ENCODE measurements at places on chromosomes 3 and 15. TPM values are rescaled to one million over a fixed set of nuclear protein-coding genes. Genes with fewer than 3 reads are reported as not detected.
A peak's percentile ranks its signal among the peaks of the same experiment; 100 is the strongest.

BLM gene
- 11.2 TPM for total RNA-seq

TNIK gene
- total RNA-seq: 7.3 TPM

SLCO2A1 gene
- total RNA-seq: 25.5 TPM

CASR gene
- total RNA-seq: 0.02 TPM

GRCh38 chr3:111858642-111859041, 423 bp upstream of the PHLDB2 start:
- H3K27me3 ChIP-seq: no peaks in the 10 kb centered on the region
- peak overlapping the region; percentile 99 for H3K4me3 ChIP-seq
- H3K27ac ChIP-seq: peak overlapping the region; percentile 98
- H3K36me3 ChIP-seq: no peaks in the 10 kb centered on the region
- H3K4me1 ChIP-seq: peaks cover 48% of the 10 kb centered on the region

DNA sequence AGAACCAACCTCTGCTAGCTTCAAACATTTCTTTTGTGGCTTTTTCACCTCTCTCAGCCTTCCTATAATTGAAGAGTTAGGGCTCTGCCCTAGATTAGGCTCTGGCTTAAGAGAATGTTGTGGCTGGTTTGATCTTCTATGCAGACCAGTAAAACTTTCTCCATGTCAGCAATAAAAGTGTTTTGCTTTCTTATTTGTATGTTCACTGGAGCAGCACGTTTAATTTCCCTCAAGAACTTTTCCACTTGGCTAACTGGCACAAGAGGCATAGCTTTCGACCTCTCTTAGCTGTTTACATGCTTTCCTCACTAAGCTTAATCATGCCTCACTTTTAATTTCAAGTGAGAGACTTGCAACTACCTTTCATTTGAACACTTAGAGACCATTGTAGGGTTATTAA, 964.7 kb downstream of the ROBO2 start:
- peaks cover 3% of the 10 kb centered on the region for H3K4me1 ChIP-seq
- peaks cover 2% of the 10 kb centered on the region for H3K36me3 ChIP-seq
- no peak overlapping the region for H3K27ac ChIP-seq
- H3K4me3 ChIP-seq: no peak overlapping the region
- no peaks in the 10 kb centered on the region for H3K27me3 ChIP-seq

DNA sequence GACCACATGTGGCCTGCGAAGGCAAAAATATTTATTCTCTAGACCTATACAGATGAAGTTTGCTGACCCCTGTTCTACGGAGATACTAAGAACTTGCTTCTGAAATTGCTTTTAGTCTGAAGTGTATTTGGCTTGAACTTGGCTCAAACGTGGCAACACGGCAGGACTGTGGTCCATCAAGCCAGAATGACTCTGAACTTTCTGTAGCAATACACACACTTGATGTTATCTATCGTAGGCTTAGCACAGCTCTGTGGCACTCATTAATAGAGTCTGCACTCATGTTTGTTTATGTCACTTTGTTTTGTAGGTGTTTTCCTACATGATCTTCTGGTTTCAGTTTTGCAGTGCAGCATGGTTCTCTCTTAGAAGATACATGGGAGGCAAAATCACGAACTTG, 298.1 kb downstream of the ADAMTS17 start:
- no peak for DNase-seq
- peak overlapping the region; percentile 87 for H3K27ac ChIP-seq
- H3K27me3 ChIP-seq: no peaks in the 10 kb centered on the region
- H3K4me1 ChIP-seq: peaks cover 25% of the 10 kb centered on the region
- H3K36me3 ChIP-seq: peaks cover 37% of the 10 kb centered on the region
- no peak overlapping the region for H3K4me3 ChIP-seq

GRCh38 chr15:96947296-96948229, 617.1 kb downstream of the NR2F2 start:
- no peak overlapping the region for H3K27ac ChIP-seq
- peak overlapping the region; percentile 70 for H3K4me3 ChIP-seq
- peaks cover 63% of the 10 kb centered on the region for H3K27me3 ChIP-seq
- no peak for DNase-seq

DNA sequence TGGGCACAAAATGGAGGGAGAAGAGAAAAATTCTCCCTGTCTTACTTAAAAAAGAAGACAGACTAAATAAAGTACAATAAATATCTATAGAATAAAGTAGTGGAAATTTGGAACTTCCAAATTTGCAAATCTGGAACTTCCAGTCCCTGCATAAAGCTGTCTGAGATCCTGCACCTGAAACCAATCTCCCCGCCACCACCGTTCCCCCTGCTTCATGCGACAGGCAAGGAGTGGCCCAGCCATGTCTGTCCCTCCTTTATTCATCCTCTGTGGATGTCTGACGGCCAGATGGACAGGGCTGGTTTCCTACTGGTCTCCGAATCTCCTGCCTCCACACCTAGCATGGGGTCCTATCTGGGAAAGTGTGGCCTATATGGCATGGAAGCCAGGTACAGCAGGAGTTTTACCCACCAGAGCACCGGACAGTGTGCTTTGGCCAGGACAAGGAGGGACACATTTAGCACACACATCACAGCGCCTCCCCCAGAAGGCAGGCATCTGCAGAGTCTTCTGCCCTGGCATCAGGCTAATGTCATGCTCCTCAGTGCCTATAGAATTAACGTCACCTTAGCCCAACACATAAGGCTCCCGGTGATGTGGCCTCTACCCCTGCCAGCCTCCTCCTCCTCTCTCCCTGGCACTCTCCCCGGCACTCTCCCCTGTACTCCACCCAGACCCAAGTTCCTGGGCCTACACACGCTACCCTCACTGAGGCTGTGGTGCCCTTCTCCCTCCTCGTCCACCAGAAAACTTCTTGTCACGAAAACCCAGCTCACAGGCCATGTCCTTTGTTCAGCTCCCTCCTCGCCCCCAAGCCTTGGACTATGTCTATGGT, 170.8 kb downstream of the XXYLT1 start:
- peaks cover 3% of the 10 kb centered on the region for H3K36me3 ChIP-seq
- H3K27me3 ChIP-seq: no peaks in the 10 kb centered on the region
- peak overlapping the region; percentile 9 for H3K27ac ChIP-seq
- no peak overlapping the region for H3K4me3 ChIP-seq
- peaks cover 24% of the 10 kb centered on the region for H3K4me1 ChIP-seq

DNA sequence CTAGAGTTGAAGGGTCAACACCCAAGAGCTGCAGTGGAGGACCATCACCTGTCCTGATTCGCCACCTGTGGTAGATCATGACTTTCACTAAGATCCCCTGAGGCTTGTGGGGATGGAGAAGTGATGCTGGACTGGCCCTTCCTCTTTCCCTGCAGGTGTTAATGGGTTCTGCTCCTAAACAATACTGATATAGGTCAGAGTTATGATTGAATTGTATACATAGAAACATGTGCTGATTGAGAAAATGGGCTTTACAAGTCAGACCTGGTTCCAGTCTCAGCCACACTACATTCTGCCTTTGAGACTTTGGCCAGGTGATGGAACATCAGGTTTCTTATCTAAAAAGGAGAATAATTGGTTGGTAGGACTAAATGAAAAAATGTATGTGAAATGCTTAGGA, 418.9 kb upstream of the TPRG1 start:
- no peaks in the 10 kb centered on the region for H3K4me1 ChIP-seq
- peaks cover 3% of the 10 kb centered on the region for H3K36me3 ChIP-seq
- DNase-seq: no peak
- no peaks in the 10 kb centered on the region for H3K27me3 ChIP-seq
- H3K4me3 ChIP-seq: no peak overlapping the region

DNA sequence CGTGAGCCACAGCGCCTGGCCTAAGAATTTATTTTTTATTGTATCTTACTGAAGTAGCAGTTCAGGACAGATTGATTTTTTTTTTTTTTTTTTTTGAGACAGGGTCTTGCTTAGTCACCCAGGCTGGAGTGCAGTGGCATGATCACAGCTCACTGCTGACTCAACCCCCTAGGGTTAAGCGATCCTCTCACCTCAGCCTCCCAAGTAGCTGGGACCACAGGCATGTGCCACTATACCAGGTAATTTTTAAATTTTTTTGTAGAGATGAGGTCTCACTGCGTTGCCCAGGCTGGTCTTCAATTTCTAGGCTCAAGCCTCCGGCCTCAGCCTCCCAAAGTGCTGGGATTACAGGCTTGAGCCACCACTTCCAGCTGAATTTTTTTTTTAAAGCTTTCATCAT, 99.8 kb upstream of the HERC1 start:
- no peaks in the 10 kb centered on the region for H3K36me3 ChIP-seq
- no peaks in the 10 kb centered on the region for H3K27me3 ChIP-seq
- no peak overlapping the region for H3K4me3 ChIP-seq
- DNase-seq: no peak
- H3K4me1 ChIP-seq: no peaks in the 10 kb centered on the region
- no peak overlapping the region for H3K27ac ChIP-seq

GRCh38 chr15:37059086-37059485, 41.3 kb downstream of the MEIS2 start:
- no peak for DNase-seq
- H3K27me3 ChIP-seq: no peaks in the 10 kb centered on the region
- H3K36me3 ChIP-seq: peaks cover 40% of the 10 kb centered on the region
- H3K4me3 ChIP-seq: no peak overlapping the region

DNA sequence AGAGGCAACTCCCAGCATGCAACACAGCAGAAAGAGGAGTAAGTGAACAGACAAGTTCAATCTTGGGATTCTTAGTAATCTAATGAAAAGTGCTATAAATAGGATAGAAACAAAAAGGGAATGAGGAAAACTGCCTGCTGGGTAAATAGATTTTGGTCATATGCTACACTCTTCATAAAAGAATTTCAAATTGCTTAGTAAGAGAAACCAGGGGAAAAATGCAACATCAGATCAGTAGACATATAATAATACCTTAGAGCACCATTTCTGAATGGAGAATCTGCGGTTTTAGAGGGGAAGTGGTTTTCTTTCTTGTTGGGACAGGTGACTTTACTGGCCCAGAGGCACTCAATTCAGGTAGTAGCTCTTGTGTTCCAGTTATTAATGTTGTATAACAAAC, 13.4 kb upstream of the TBC1D5 start:
- H3K4me1 ChIP-seq: peaks cover 8% of the 10 kb centered on the region
- no peak overlapping the region for H3K27ac ChIP-seq
- no peaks in the 10 kb centered on the region for H3K27me3 ChIP-seq
- H3K4me3 ChIP-seq: no peak overlapping the region
- H3K36me3 ChIP-seq: no peaks in the 10 kb centered on the region
- DNase-seq: no peak

GRCh38 chr3:32712506-32713055, 27.6 kb downstream of the CNOT10 start:
- H3K36me3 ChIP-seq: peaks cover 40% of the 10 kb centered on the region
- no peak for DNase-seq
- peaks cover 3% of the 10 kb centered on the region for H3K4me1 ChIP-seq
- H3K27ac ChIP-seq: no peak overlapping the region

GRCh38 chr3:64552160-64552559, 135.6 kb downstream of the ADAMTS9 start:
- H3K4me1 ChIP-seq: peaks cover 6% of the 10 kb centered on the region
- H3K27me3 ChIP-seq: no peaks in the 10 kb centered on the region
- no peak overlapping the region for H3K27ac ChIP-seq
- no peak overlapping the region for H3K4me3 ChIP-seq

DNA sequence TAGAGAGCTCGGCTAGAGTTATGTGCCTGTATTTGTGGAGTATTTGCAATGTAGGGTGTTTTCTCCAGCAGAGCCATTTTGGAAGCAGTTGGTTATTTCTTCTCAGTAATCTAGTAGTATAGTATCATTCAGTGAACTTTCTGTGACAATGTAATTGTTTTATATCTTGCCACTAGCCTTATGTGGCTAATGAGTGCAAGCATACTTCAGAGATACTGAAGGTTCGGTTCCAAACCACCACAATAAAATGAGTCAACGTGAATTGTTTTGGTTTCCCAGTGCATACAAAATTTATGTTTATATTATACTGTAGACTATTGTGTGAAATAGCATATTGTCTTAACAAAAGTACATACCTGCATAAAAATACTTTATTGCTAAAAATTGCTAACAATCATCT, 286.9 kb upstream of the TBL1XR1 start:
- H3K4me1 ChIP-seq: peaks cover 34% of the 10 kb centered on the region
- no peak for DNase-seq
- no peaks in the 10 kb centered on the region for H3K27me3 ChIP-seq
- no peak overlapping the region for H3K27ac ChIP-seq
- no peak overlapping the region for H3K4me3 ChIP-seq
- H3K36me3 ChIP-seq: peaks cover 6% of the 10 kb centered on the region

Measured in mesothelial cell of epicardium (in vitro differentiated cells).